ENCODE measurements at places on chromosomes 6 and 20.

GRCh38 chr20:62516338-62516737 is 40.5 kb upstream of the GATA5 start:
- DNase-seq = no peak

DNA sequence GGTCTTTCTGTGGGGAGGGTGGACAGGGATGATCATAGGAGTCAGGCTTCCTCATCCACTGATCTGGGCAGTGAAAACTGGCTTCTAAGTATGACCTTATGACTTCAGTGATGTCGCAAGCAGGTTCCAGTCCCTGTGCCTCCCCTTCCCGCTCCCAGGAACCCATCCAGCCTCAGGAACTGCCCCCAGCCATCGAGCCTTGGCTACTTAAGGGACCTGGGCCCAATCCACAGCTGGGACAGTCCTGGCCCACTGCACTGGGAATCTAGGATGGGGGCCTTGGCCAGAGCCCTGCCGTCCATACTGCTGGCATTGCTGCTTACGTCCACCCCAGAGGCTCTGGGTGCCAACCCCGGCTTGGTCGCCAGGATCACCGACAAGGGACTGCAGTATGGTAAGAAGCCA is at the start of gene LBP:
LBP (plus strand) TSS at position 236 of the 405 bp plus-strand sequence; CDS start at position 271, 35 bp downstream.
- no peak for DNase-seq

- DNase-seq = no peak
Measured at GRCh38 chr20:50636601-50637540, 54.5 kb downstream of the RIPOR3 start.

DNA sequence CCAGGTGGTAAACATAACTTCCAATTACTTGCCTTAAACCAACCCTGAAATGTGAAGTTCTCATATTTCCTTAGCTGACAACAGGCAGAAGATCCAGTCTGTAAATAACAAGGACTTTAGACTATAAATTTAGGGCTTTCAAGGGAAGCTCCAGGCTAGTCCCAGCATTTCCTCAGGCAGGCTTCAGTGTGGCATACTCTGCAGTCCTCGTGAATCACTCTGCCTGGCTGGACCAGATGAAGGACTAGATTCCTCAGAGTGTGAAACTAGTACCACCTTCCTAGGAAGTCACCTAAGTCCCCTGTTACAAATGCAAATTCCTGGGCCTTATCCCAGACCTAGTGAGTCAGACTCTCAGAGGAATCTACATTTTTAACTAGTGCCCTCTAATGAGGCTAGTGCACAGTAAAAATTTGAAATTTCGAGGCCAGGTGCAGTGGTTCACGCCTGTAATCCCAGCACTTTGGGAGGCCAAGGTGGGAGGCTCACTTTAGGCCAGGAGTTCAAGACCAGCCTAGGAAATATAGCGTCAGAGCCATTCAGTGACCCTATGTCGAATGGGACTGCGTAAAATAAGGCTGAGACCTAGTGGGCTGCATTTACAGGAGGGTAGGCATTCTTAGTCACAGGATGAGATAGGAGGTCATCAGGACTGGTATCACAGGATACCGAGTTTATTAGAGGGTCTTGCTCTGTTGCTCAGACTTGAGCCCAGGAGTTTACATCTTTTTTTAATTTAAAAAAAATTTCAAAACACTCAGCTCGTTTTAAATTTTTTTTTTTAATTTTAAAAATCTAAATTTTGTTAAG is 279.6 kb upstream of the JARID2 start:
- no peak for DNase-seq

DNA sequence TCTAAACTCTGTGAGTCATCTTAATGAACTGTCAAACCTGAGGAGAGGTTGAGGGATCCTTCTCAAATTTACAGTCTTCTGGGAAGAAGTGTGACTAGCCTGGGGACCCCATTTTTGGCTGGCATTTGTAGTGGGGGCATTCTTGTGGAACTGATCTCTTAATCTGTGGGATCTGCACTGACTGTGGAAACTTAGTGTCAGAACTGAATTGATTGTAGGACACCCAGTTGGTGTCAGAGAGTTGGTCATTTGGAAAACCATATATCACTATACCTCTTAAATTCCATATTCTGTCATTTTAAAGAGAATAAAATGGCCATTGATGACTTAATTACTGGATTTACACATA is 48.3 kb downstream of the LAMA4 start:
- no peak for DNase-seq

GRCh38 chr6:168320634-168321033 is 1.1 kb upstream of the DACT2 start:
- no peak for DNase-seq

GRCh38 chr6:123780021-123780420 is 23.6 kb upstream of the NKAIN2 start:
- no peak for DNase-seq

GRCh38 chr20:18443886-18444285 is 22.9 kb downstream of the DZANK1 start:
- no peak for DNase-seq

DNA sequence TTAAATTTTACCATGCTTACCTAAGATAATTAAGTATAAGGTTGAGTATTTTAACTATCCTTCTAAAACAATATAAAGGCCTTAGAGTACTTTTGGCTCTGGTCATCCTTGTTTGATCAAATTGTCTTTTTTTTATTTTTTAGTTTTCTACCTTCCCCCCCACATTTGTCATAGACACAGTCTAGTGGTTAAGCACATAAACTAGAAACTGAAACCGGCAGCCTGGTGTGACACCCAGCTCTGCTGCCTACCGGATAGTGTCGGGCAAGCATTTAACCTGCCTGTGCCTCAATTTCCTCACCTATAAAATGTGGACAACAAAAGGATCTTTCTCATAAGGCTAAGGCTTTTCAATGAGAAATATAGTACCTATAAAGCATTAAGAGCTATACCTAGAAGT is 21.6 kb upstream of the TULP4 start:
- no peak for DNase-seq
